ENCODE measurements at places on chromosomes 6 and 20.

- DNase-seq: no peak
Observed at GRCh38 chr6:116298973-116299372, 19.2 kb upstream of the TSPYL1 start.

GRCh38 chr6:35569011-35569461, 56.3 kb upstream of the TULP1 start:
- DNase-seq: no peak

- DNase-seq: no peak
Observed at GRCh38 chr6:119960456-119960855, 610.9 kb upstream of the MAN1A1 start.

- no peak for DNase-seq
Observed at GRCh38 chr6:17012421-17013225, 89.2 kb upstream of the STMND1 start.

DNA sequence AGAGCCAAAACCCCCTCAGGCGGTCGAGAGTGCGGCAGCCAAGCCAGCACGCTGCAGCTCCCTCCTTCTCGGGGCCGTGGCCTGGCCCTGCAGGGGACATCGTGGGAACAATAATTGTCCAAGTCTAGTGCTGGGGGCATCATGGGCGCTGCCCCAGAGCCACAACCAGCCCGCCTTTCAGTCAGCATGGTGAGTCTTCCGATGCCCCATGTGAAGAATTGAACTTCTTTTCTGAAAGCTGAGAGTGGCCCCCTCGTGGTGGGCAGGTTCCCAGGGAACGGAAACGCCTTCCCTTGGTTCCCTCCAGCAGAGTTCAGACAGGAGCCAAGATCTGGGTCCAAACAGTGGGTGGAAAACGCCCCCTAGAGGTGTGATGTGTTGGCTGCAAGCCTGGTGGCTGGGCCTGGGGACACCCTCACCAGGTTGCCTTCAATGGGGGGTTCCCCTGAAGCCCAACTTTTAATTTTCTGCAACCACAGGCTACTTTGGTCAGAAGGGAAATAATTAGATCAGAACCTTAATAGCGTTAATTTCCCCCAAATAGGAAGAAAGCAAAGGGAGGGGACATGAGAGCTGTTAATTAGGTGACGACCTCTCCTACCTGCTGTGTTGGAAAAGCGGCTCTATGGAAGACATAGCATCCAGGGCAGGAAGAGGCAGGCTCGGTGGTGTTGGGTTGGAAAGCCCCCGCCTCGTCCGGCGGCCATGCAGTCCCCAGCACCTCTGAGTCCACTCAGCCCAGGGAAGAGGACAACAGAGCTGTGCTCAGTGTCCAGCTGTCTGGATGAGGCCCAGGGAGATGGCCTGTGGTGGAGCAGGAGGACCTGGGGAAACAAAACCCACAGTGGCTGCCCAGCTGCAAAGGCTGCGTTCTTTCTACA, 4.7 kb upstream of the MRGBP start:
- DNase-seq: peak; percentile 63

GRCh38 chr6:97150932-97151331, 132.1 kb downstream of the MMS22L start:
- no peak for DNase-seq

- DNase-seq: no peak
Observed at GRCh38 chr6:54716877-54717276, 129.7 kb upstream of the FAM83B start.

DNA sequence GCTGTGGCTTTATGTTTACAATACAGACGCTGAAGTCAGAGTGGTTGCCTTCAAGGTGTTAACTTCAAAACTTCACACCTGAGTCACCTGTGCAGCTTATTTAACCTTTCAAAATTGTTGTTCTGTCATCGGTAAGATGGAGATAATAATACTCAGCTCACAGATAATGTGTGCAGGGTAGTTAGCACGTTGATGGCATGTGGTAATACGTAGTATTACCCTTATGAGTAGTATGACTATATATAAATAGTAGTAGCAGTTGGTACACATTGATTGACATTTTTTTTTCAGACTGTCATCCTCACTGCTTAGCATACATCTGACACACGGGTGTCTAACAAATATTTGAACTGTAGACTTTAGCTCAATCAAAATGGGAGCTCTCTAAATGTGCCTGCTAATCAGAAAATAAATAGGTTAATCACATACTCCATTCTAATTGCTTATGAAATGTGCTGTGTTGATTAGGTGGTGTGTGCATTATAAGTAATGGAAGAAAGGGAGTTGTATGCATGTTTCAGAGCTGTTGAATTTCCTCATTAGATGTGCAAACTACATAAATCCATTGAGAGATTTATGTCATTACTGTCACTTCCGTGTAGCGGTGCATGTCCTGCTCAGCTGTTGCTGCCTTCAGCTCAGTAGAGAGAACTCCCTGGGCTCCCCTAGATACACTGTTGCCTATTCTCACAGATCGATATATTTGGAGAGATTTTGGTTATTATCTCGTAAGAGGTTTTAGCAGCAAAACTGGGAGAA, 11.2 kb upstream of the MROH8 start:
- DNase-seq: no peak

GRCh38 chr6:85383042-85383441, 66.8 kb upstream of the NT5E start:
- DNase-seq: no peak

DNA sequence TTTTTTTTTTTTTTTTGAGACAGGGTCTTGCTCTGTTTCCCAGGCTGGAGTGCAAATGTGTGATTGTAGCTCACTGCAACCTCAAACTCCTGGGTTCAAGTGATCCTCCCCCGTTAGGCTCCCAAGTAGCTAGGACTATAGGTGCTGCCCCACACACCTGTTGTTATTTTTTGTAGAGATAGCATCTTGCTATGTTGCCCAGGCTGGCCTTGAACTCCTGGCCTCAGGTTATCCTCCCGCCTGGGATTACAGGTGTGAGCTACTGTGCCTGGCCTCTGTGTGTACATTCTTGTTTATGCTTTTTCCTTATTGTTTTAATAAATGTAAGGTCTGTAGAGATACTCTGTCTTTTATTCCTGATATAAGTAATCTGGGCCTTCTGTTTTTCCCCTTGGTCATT, 14.8 kb downstream of the CD2AP start:
- DNase-seq: no peak

DNA sequence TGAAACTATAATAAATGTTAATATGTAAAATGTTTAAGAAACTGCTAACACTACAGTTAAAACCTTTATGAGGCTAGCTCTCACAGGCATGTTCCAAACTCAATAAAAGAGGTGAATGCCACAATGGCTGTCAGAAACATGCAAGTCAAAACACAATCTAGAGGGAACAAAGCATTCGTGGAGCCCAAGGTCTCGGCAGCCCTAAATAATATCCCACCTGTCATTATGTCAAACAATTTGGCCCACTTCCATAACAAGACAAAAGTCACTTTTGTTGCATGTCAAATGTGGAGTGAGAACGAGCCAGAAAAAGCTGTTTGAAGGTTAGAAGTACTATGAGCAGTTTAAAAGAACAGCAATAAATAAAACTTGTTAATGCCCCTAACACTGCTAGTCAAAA, 181.9 kb downstream of the GMDS start:
- no peak for DNase-seq

DNA sequence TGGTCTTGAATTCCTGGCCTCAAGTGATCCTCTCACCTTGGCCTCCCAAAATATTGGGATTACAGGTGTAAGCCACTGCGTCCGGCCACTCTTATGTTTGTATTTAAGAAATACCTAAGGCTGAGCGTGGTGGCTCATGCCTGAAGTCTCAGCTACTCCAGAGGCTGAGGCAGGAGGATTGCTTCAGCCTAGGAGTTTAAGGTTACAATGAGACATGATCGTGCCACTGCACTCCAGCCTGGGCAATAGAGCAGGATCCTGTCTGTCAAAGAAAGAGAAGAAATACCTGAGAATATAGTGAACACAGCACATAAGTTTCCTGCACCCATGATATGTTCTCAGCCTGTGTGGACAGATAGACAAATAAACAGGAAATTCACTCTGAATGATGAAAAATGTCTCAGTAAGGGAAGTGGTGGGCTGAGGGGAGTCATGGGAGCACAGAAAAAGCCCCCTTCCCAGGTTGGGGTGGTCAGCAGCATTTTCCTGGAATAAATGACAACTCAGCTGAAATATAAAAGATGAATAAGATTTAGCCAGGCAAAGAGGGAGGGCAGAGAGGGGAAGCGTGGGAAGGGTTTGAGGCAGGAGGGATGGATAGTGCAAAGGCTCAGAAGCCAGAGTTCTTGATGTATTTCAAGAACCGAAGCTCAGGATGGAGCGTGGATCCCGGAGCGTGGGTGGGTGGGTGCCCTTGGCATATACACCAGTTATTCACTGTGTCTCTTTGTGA, 13.8 kb upstream of the MMP9 start:
- no peak for DNase-seq

GRCh38 chr20:11195169-11195568, 521.4 kb upstream of the JAG1 start:
- no peak for DNase-seq

- no peak for DNase-seq
Observed at GRCh38 chr6:110828396-110828795, 13.1 kb upstream of the CDK19 start.

DNA sequence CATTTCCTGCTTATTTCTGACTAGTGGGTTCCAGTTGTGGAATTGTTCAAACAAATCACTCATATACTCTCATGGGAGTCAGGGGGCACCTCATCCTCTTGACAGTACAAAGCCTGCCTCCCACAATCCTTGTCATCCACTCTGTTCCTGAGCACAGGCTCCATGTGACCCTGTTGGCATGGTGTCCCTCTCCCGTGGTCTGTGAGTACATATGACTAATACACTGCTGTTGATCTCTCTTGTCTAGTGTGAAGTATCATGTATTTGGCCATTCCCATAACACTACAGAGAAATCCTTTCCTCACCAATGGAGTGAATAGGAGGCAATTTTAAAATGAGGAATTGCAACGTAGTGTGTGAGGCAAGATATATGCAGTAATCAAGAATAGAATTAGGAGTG, 185.3 kb downstream of the OGFRL1 start:
- peak; percentile 57 for DNase-seq

DNA sequence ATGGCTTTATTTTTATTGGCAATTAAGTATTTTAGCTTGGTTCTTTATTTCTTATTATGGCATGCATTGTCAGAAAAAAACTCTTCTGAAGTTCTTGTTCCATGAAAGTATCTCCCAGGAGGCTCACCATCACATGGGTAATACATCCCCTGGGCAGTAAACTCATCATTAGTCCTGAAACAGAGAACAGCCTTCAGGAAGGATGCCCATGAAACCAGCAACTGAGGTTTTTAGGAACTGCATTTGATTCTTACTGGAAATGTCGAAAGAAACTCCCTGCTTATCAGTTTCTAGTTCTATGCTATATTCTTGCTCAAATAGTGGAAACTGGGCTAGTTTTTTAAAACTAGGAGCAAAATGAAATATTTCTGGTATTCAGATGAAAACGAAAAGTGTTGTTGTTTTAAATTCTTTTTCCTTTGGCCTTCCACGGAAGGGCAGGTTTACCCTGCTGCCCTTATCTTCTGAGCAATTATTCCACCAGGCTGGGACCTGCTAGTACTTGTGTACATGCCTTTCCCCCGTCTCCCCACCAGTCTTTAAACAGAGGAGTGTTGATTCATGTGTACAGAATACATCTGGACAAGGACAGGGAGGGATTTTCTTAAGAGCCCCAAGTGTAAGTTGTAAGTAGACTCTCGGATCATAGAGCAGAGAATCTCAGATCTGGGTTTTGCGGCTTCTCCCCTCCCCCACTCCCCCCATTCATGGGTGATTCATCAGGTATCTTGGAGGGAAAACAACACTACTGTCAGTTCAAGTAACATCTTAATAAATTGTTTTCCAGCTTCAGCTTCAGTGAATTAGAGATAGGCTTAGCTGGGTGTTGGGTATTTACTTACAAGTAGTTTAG, 81.5 kb downstream of the RTN4IP1 start:
- no peak for DNase-seq

DNA sequence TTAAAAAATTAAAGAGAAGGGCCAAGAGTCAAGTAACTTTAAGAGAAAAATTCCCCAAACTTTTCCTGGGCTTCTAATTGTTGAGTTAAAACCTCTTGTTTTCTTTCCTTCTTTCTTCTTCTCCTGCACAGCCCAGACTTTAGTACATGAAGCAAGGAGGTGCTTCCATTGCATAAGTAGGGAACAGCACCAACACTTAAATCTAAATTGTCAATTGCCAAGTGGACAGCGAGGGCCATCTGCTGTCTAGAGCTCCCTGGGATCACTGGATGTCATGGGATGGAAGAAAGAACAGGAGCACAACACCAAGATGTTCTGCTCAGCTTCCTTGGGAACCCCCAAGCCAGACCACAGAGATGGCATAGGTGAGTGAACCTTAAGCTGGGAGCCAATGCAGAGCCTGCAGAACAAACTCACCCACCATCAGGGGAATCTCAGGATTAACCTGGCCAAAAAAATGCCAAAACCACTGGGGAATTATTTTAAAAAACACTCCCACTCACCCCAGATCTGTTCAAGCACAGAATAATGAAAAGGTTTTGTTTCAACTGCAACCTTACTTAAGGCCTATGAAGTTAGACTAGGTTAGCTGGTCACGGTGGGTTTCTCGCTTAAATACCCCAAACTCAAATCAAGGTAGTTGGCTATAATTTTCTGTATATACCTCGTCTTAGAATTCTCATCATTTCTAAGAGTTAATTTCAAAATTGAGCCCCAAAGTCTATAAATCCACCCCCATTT, 67.8 kb downstream of the TNFRSF21 start:
- peak; percentile 5 for DNase-seq

DNA sequence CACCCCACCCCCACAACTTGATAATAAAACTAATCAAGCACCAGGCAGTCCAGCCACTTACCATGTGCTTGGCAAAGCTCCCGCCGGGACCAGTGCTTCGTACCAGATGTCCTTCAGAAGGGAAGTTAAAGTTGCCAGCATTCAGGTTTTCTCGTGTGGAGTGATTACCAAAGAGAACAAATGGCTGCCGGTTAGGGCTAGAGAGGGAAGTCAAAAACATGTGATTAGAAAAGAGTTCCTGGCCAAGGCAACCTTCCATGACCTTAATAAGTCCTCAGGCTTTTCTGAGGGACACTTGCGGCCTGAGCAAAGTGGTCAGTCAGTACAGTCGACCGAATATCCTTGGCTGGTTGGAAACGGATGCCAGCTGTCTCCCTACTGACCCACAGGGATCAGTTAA, 67.0 kb downstream of the DNAAF9 start:
- DNase-seq: no peak

- peak; percentile 97 for DNase-seq
Observed at GRCh38 chr20:45779011-45779915, 12.4 kb downstream of the WFDC3 start.

GRCh38 chr20:18001131-18001921, 32.5 kb downstream of the MGME1 start:
- DNase-seq: peak; percentile 75

GRCh38 chr20:57735831-57736737, 26.3 kb upstream of the PMEPA1 start:
- no peak for DNase-seq

Data from AG09309 (cell line).